ENCODE measurements at places on chromosomes 4 and X.

DNA sequence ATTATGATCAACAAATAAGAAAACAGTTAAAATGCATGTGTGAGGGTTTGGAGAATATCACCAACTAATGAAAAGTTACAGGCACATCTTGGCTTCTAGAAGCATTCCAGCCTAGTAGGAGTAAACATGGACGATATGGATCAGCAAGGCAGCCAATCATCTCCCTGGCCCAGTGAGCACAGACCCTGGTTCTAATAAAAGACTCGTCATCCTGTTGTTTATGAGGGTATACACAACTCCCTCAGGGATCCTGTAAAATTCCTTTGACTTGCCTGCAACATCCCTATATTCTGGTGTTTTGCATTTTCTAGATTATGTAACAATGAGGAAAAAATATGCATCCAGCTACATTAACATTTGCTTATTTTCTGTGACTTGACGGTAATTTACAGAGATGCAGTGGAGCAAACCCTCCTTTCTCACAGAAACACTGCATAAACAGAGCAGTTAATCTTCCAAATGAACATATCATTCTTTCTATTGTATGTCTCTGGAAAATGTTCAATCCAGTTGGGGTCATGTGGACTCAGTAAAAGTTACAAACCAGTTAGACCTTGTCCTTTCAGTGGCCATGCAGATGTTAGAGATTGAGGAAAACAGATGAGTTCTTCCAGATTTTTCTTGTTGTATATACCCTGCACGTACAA lies 88.9 kb upstream of the NDP start:
- DNase-seq: no peak

DNA sequence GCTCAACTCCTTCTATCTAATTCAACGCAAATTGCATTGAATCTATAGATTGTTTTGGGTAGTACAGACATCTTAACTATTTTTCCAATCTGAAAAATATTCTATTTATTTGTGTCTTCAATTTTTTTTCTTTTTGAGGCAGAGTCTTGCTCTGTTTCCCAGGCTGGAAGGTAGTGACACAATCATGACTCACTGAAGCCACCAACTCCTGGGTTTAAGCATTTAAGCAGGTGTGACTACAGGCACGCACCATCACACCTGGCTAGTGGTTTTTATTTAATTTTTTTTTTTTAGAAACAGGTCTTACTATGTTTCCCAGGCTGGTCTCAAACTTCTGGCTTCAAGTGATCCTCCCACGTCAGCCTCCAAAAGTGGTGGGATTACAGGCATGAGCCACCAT lies 98.3 kb downstream of the GK start:
- no peak for DNase-seq

DNA sequence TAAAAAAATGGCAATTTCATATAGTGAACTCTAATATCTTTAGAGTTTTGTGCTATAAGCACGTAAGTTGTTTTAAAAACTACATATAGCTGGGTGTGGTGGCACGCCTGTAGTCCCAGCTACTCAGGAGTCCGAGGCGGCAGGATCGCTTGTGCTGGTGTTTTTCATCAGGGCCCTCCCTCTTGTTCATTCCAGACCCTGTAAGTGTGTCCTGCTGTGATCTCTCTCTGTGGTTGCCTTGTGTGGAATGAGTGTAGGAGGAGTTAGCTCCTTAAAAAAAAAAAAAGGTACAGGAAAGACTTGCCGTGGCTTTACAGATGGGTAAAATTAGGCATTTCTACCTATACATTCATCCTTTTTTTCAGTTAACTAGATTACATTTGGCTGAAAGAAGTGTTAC lies 35.4 kb downstream of the RBBP7 start:
- no peak for DNase-seq

- peak; percentile 72 for DNase-seq
These were observed 36.3 kb downstream of the GPR143 start for GRCh38 chrX:9729171-9729885.

GRCh38 chr4:14596904-14597303 lies 405.4 kb upstream of the CPEB2 start:
- DNase-seq: no peak

DNA sequence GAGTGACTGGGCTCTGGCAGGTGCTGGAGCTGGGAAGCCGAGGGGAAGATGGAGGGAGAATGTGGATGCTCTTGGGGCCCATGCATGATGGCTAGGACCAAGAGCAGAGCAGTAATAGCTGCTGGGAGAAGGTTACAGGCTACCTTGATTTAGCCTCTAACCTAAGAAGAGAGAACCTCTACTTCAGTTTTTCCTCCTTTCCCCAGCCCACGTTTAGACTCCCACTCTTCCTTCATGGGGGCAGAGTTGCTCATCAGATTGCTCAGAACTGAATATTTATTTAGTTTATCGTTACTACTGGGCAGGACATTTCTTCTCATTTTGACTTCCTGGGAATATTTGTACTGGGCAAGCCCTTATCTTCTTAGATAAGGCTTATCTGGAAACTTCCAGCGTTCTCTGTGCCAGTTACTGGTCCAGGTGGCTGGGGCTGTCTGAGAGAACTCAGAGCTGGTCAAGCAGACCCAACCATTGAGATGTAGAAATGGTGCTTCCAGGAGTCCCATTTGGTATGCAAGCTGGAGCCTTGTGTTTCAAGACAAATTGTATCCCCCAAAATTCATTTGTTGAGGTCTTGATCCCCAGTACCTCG lies 442.9 kb upstream of the BOD1L1 start:
- DNase-seq: no peak

DNA sequence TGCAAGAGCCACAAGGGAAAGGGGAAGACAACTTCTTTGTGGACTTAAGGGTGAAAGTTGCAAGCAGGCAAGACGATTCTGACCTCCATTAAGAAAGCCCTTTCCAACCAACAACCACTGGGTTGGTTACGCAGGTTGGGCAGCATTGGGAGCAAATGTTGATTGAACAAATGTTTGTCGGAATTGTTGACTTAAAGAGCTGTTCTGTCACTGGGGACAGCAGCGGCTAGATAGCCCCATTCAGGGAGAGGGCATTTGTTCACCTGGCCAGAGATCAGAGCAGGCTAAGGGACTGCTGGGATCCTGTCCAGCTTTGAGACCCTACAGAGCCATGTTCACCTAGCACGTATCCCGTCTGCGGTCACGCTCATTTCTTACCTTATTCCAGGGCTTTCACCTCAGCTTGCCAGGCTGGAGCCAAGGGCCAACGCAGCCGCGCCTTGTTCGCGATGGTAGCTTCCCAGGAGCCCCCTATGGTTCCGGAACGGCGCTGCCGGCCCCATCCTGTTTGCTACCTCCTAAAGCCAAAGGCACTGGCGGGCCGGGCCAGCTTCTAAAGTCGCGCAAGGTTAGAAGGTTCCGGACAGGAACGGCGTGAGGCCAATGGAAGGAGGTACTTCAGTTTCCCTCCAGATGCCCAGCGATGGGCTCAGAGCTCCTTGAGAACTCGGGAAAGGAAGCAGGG lies 24.6 kb downstream of the F9 start:
- no peak for DNase-seq

- no peak for DNase-seq
These were observed 83.9 kb downstream of the SATL1 start for GRCh38 chrX:85159644-85160043.

- no peak for DNase-seq
These were observed 18.8 kb downstream of the IL3RA start for GRCh38 chrX:1355131-1356046.

DNA sequence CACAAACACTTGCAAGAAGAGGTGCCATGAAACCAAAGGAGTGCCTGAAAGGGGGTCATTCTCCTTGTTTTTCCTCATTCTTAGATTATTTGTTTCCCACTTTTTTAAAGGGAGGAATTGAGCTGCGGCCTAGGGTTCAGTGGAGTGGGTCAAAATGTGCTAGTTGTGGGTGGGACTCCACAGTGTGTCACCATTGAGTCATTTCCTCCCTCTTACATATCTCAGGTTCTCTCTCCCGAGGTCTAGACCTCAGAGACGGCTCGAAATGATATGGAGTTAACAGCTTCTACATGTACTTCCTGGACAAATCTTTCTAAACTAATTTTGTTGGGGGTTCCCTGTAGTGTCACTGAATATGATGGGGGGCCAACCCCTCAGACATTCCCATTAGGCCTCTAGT lies 328.4 kb upstream of the SPANXN1 start:
- peak; percentile 58 for DNase-seq

- no peak for DNase-seq
These were observed 2.4 kb downstream of the NKX1-1 start for GRCh38 chr4:1403591-1404572.

- DNase-seq: peak; percentile 54
These were observed 2.8 kb downstream of the SFRP2 start for GRCh38 chr4:153785910-153786721.

- no peak for DNase-seq
These were observed 5.6 kb upstream of the ADD1 start for GRCh38 chr4:2837904-2838496.

GRCh38 chr4:152278505-152279233 lies 257.2 kb downstream of the FBXW7 start:
- no peak for DNase-seq

DNA sequence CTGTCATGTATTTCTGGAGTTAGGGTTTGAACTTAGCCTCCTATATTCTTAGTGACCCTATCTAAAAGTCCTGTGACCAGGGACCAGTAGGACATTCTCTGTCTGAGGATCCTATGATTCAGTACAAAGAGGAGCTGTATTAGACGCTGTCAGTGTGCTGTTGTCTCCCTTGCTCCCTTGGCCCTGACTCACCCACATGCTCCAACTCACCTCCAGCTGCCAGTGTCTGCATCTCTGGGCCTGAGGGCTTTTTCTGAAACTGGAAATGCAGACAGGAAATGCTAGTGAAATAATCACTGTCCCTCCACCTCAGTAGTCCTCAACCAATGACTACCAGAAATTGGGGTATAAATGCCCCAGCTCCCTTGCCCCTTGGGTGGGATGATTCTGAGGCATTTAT lies 535.3 kb upstream of the RPS6KA3 start:
- peak; percentile 0 for DNase-seq
